ENCODE measurements at places on chromosomes 12 and 14.
A peak's percentile ranks its signal among the peaks of the same experiment; 100 is the strongest.

GRCh38 chr12:121297435-121297991 is 1.0 kb upstream of the CAMKK2 start:
- DNase-seq: no peak

DNA sequence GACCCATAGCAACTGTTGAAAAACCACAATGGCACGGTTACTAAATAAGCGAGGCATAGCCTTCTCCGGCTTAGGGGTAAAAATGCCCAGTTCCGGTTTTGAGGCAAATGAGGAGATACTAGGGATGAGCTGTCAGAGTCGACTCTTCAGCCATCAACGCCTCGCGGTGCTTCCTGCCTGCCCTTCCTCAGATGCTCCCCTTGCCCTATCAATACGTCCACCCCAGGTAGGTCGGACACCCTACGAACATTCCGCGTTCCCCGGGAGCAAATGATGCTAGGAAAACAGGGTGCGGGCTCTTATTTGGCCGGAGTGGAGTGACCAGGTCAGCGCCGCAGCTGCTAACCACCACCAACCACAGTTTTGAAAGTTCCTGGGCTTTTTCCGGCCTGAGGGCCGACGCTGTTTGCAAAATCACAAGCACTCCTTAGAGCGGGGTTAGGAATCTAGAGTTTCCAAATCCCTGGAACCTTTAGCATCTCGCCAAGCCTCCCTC is 1.2 kb downstream of the SRSF9 start:
- DNase-seq: no peak

DNA sequence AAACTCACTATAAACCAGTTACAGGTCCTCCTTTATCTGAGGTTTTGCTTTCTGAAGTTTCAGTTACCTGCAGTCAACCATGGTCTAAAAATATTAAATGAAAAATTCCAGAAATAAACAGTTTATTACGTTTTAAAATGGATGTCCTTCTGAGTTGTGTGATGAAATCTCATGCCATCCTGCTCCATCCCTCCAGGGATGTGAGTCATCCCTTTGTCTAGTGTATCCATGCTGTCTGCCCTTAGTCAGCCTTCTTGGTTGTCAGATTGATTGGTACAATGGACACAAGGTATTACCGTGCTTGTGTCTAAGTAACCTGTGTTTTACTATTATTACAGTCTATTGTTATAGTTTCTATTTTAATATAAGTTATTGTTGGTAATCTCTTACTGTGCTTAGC is 328.3 kb downstream of the APAF1 start:
- no peak for DNase-seq

GRCh38 chr14:58540749-58541632 is 96.8 kb upstream of the DACT1 start:
- DNase-seq: no peak

DNA sequence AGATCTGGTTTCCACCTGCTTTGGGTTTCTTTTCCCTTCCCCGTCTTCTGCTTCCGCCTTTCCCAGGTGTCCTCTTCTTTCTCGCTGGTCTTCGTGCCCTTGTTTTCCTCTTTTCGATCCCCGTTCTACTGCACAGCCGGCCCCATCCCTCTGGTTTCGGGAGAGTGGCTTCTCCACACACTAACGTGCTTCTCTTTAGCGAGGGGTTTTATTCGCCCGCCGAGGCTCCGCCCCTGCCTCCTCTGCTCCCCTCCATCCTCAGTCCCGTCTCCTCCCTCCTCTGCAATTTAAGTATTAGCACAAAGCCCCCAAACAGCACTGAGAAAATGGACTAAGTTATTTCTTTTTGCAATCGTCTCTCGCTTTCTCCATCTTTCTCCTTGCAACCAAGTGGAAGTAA is at the start of gene SLC7A8:
Gene SLC7A8, minus strand, starts transcription at position 182 of the 400 bp plus-strand sequence. CDS start 746 bp downstream, outside the sequence.
- DNase-seq: no peak

DNA sequence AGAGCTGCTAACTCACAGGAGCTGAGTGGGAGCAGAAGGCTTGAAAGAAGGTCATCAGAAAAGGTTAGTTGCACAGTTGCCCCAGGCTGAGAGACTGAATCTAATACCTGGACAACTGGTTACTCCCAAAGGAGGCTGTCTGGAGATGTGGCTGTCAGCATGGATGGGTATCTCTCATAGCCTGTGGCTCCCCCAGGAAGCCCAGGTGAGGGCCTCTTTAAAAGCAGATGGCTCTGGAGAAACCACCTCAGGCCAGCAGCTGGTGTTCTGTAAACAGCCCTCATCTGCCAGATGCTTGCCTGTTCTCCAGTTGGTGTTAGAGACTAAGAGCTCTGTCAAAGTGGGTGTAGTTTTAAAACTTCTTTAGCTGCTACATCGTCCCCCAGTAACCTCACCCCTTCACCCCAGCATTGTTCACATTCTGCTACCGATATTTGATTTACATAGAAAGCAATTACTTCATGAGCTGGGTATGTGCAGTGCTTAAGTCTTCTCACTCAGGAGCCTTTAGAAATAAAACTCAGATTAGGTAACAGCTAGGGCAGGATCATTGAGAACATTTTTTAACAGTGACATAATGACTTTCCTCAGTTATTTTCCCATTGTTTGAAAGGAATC is 25.8 kb downstream of the DACT1 start:
- peak; percentile 22 for DNase-seq

DNA sequence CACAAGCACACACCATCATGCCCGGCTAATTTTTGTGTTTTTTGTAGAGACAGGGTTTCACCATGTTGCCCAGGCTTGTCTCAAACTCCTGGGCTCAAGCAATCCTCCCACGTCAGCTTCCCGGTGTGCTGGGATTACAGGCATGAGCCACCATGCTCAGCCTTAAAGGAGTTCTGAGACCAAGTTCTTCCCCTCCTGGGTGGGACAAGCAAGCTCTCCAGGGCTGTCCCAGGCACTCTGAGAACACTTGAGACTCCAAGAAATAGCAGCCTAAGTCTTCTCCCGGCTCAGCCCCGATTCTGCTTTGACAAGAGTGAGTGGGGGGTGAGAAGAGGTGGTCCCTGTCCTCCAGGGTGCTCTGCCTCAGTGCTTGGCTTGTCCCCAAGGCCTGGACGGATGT is 86.4 kb downstream of the STAB2 start:
- DNase-seq: no peak

- no peak for DNase-seq
Observed at GRCh38 chr14:41636492-41637392, 30.1 kb downstream of the LRFN5 start.

- DNase-seq: peak; percentile 60
Observed at GRCh38 chr12:103877934-103878510, 37.0 kb upstream of the NT5DC3 start.
